CD14-positive monocyte (primary cell): ENCODE measurements at places on chromosomes 3 and 15. TPM values are rescaled to one million over a fixed set of nuclear protein-coding genes. Genes with fewer than 3 reads are reported as not detected.

DNA sequence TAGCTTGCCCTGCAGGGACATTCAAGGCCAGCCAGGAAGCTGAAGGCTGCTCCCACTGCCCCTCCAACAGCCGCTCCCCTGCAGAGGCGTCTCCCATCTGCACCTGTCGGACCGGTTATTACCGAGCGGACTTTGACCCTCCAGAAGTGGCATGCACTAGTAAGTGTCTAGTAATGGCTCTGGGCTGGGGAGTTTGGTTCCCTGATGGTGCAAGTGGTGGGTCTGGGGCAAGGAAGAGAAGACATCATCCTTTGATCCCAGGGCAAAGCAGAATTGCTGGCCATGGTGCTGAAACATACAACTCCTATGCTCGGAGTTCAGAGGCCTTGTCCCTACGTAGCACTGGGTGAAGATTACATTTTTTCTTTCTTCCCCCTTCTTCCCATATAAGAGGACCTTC lies 311.4 kb downstream of the EPHB1 start:
- no peak overlapping the region for H3K4me3 ChIP-seq
- H3K27me3 ChIP-seq = no peaks in the 10 kb centered on the region
- no peak overlapping the region for H3K27ac ChIP-seq
- DNase-seq = no peak
- no peaks in the 10 kb centered on the region for H3K4me1 ChIP-seq

- peak overlapping the region; percentile 91 for H3K4me3 ChIP-seq
- peaks cover 16% of the 10 kb centered on the region for H3K27me3 ChIP-seq
- no peaks in the 10 kb centered on the region for H3K36me3 ChIP-seq
- DNase-seq = no peak
Observed at GRCh38 chr3:195543500-195544229, 540 bp upstream of the PPP1R2 start.

DNA sequence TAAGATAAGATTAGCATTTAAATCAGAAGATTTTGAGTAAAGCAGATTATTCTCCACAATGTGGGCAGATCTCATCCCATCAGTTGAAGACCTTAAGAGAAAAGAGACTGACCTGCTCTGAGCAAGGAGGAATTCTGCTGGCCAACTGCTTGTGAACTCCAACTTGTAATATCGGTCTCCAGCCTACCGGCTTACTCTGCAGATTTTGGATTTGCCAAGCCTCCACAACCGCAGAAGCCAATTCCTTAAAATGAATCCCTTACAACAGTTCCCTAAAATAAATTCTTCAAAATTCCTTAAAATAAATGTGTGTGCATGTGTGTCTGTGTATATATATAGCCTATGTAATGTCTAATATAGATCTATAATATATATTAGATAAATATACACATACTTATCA lies 107.4 kb upstream of the KLF13 start:
- DNase-seq = no peak
- H3K36me3 ChIP-seq = no peaks in the 10 kb centered on the region
- no peaks in the 10 kb centered on the region for H3K27me3 ChIP-seq

DNA sequence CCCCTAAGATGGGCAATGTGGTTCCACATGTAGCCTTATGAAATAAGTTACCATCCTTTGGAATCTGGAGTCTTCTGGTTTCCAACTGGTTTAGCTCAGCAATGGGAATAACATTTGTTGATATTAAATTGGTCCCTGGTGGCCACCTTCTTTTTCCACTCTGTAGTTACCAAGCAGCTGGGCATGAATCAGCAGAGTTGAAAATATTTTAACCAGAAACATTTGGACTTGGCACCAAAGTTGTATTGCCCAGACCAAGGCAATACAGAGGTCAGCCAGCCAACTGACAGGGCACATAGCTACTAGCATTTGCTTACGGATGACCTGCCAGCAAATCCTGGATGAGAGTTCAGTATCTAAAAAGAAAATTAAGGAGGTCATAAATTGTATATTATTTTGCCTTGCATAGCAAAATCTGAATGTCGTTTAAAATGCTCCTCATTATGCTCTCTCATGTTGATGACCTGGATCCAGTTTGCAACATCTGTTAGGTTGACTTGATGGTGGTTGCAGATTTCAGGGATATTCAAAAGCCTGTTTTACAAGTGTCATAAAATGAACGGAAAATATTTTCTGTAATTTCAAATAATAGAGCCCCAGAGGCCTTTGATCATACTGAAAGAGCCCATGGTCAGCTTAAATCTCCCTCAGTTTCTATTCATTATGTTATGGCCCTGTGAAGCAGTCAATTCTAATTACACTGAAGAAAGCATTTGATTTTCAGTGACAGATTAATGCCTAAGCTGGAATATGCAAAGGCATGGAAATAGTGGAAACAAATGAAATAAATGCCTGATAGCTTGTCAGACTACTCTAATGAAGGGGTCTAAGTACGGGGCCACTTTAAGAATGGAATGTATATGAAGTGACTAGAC lies 54.6 kb downstream of the PPM1L start:
- no peaks in the 10 kb centered on the region for H3K27me3 ChIP-seq
- no peak for DNase-seq
- H3K27ac ChIP-seq = no peak overlapping the region

Gene MYL3
- not detected for polyA plus RNA-seq

GRCh38 chr3:112122870-112123269 lies 10.2 kb downstream of the GCSAM start:
- no peak overlapping the region for H3K4me3 ChIP-seq
- DNase-seq = no peak
- no peak overlapping the region for H3K27ac ChIP-seq
- no peaks in the 10 kb centered on the region for H3K36me3 ChIP-seq
- H3K4me1 ChIP-seq = peaks cover 48% of the 10 kb centered on the region
- H3K27me3 ChIP-seq = no peaks in the 10 kb centered on the region

DNA sequence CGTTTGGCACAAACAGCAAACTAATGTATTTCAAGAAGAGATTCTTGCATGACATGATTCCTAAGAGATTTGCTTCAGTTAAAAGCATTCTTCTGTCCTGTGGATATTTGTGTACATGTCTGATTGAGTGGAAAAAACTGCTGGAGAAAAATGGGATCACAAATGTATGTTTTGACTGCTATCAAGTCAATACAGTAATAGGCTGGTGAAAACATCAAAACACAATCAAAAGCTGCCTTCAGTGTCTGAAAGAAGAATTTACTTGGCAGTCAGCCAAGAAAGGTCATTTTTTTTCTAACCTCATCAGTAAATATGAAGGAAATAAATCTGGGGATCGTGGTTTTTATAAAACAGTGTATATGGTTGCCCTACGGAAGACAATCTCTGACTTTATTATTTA lies 1214.8 kb downstream of the NSUN3 start:
- H3K27me3 ChIP-seq = no peaks in the 10 kb centered on the region
- H3K4me3 ChIP-seq = no peak overlapping the region
- no peaks in the 10 kb centered on the region for H3K4me1 ChIP-seq
- H3K36me3 ChIP-seq = no peaks in the 10 kb centered on the region
- no peak overlapping the region for H3K27ac ChIP-seq

GRCh38 chr3:61733876-61734275 lies 172.5 kb downstream of the PTPRG start:
- no peaks in the 10 kb centered on the region for H3K4me1 ChIP-seq
- no peak overlapping the region for H3K27ac ChIP-seq
- H3K27me3 ChIP-seq = no peaks in the 10 kb centered on the region
- no peaks in the 10 kb centered on the region for H3K36me3 ChIP-seq
- no peak overlapping the region for H3K4me3 ChIP-seq

Gene CFAP91
- not detected for polyA plus RNA-seq

Gene CFAP100
- not detected for polyA plus RNA-seq

Gene TIMP4
- not detected for polyA plus RNA-seq

DNA sequence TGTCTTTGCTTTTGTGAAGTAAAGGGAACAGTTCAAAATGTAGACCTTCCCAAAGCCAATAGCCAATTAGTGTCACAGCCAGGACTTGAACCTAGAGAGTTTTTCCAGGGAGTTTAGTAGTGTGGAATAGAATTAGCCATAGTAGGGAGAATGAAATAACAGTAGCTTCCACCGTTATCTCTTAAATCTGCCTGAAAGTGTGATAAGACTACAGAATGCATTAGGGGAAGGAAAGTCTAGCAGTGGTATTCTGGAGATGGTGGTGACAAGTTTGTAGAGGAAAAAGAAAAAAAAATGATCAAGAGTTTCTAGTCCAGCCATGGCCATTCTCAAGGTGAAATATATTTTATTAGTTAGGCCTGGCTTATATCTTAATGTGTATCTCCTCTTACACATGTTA lies 13.8 kb downstream of the ATP11B start:
- no peaks in the 10 kb centered on the region for H3K27me3 ChIP-seq
- H3K4me3 ChIP-seq = no peak overlapping the region
- no peak for DNase-seq
- H3K27ac ChIP-seq = no peak overlapping the region
- peaks cover 9% of the 10 kb centered on the region for H3K36me3 ChIP-seq

GRCh38 chr3:50187750-50188149 lies 3.7 kb upstream of the GNAT1 start:
- no peak overlapping the region for H3K27ac ChIP-seq
- H3K27me3 ChIP-seq = no peaks in the 10 kb centered on the region
- no peaks in the 10 kb centered on the region for H3K36me3 ChIP-seq
- peaks cover 18% of the 10 kb centered on the region for H3K4me1 ChIP-seq
- DNase-seq = no peak

Gene ZNF501
- polyA plus RNA-seq = 0.59 TPM

- no peak overlapping the region for H3K4me3 ChIP-seq
- H3K4me1 ChIP-seq = no peaks in the 10 kb centered on the region
- DNase-seq = no peak
Observed at GRCh38 chr15:48427960-48428547, 96.8 kb downstream of the DUT start.

- no peaks in the 10 kb centered on the region for H3K27me3 ChIP-seq
- no peak overlapping the region for H3K4me3 ChIP-seq
- no peaks in the 10 kb centered on the region for H3K36me3 ChIP-seq
- DNase-seq = no peak
- H3K27ac ChIP-seq = no peak overlapping the region
Observed at GRCh38 chr3:126402666-126403302, 8.1 kb downstream of the CFAP100 start.

Gene DUOX2
- not detected for polyA plus RNA-seq

DNA sequence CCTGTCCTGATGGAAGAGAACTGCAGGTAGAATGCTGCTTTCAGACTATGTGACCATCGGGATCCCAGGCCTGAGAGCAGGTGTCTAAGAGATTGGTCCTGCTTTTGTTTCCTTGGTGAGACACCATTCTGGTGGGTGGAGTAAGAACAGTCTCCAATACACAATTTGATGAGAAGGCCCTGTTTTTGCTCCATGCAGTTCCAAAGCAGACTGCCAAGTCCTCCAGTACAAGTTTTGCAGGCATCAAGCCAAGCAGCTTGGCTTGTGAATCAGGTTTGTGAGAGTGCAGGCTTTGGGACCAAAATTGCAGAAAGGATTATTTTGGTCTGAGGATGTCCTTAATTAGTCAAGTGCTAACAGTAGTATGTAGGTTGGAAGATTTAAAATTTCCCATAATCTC lies 381.6 kb downstream of the FOXP1 start:
- no peak for DNase-seq
- H3K4me3 ChIP-seq = no peak overlapping the region

GRCh38 chr15:60673918-60674558 lies 195.1 kb upstream of the ICE2 start:
- H3K4me1 ChIP-seq = no peaks in the 10 kb centered on the region
- DNase-seq = no peak
- no peak overlapping the region for H3K4me3 ChIP-seq
- no peaks in the 10 kb centered on the region for H3K27me3 ChIP-seq
- H3K36me3 ChIP-seq = no peaks in the 10 kb centered on the region
- no peak overlapping the region for H3K27ac ChIP-seq

- no peak overlapping the region for H3K27ac ChIP-seq
- DNase-seq = no peak
- H3K36me3 ChIP-seq = no peaks in the 10 kb centered on the region
- peaks cover 32% of the 10 kb centered on the region for H3K4me1 ChIP-seq
- no peaks in the 10 kb centered on the region for H3K27me3 ChIP-seq
Observed at GRCh38 chr15:31300981-31301672, 25.5 kb upstream of the KLF13 start.

Gene NPAP1
- not detected in 2 replicates for polyA plus RNA-seq

Gene ENTPD3
- not detected for polyA plus RNA-seq

- H3K27me3 ChIP-seq = no peaks in the 10 kb centered on the region
- no peaks in the 10 kb centered on the region for H3K36me3 ChIP-seq
- peak; percentile 91 for DNase-seq
- H3K4me1 ChIP-seq = peaks cover 88% of the 10 kb centered on the region
Observed at GRCh38 chr15:70267879-70268278, 170.2 kb upstream of the TLE3 start.

Gene AHSG
- not detected for polyA plus RNA-seq

GRCh38 chr3:119194237-119195150 lies 21.1 kb downstream of the UPK1B start:
- H3K4me3 ChIP-seq = no peak overlapping the region
- no peaks in the 10 kb centered on the region for H3K36me3 ChIP-seq
- no peak for DNase-seq
- no peak overlapping the region for H3K27ac ChIP-seq
- H3K27me3 ChIP-seq = no peaks in the 10 kb centered on the region

DNA sequence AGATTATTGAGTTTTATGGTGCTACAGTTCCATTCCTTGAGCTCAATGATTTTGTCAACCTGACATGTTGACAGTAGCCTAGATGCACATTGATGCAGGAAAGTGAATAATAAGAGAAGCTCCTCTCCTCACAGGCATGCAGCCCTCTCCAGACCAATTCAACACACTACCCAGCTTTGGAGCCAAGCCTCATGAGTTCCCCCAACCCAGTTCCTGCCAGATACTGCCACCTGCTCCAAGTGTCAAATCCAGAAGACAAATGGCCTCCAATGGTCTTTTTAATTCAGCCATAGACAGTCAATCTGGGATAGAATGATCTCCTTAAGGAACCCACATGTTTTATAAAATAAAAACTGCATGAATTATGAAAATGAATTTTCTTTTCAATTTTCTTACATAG lies 83.7 kb upstream of the ARHGEF3 start:
- H3K4me3 ChIP-seq = no peak overlapping the region
- H3K4me1 ChIP-seq = peaks cover 7% of the 10 kb centered on the region

DNA sequence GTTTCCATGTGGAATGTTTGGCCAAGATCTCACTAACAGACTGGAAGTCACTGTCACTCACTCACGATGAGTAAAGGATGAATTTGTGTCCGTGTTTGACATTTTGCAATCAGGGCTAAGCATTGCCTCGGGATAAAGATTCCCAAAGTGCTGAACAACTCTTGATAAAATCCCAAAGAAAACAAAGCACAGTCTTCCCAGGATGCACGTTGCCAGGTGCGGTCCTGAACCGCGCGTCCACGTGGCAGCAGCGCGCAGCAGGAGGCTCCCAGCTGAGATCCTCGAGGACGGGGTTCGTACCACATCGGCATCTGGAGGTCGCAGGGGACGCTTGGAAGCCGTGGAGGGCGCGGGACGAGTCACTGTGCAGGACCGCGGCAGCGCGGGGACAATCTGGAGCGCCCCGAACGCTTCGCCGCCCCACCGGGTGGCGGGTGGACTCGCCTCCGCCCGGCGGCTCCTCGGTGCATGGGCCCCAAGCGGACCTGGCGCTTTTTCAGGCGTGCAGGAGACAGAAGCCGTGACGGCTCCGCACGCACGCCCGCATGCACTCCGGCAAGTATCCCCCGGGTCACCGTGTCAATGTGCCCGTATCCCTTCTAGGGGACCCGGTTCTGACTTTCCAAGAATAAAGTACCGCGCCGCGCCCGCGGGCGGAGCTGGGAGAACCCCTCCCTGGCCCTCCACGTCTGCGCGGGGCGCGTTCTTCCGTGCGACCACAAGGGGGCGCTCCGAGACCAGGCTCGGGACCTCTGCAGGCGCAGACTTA lies 17.7 kb downstream of the CPN2 start:
- DNase-seq = peak; percentile 60
- H3K36me3 ChIP-seq = no peaks in the 10 kb centered on the region
- H3K27me3 ChIP-seq = peaks cover 3% of the 10 kb centered on the region
- H3K27ac ChIP-seq = no peak overlapping the region
- peaks cover 9% of the 10 kb centered on the region for H3K4me1 ChIP-seq
- peak overlapping the region; percentile 62 for H3K4me3 ChIP-seq

Gene AVEN
- polyA plus RNA-seq = 4.8 TPM

Gene ADPGK
- polyA plus RNA-seq = 152 TPM
